ENCODE measurements at places on chromosomes 6 and 20.

DNA sequence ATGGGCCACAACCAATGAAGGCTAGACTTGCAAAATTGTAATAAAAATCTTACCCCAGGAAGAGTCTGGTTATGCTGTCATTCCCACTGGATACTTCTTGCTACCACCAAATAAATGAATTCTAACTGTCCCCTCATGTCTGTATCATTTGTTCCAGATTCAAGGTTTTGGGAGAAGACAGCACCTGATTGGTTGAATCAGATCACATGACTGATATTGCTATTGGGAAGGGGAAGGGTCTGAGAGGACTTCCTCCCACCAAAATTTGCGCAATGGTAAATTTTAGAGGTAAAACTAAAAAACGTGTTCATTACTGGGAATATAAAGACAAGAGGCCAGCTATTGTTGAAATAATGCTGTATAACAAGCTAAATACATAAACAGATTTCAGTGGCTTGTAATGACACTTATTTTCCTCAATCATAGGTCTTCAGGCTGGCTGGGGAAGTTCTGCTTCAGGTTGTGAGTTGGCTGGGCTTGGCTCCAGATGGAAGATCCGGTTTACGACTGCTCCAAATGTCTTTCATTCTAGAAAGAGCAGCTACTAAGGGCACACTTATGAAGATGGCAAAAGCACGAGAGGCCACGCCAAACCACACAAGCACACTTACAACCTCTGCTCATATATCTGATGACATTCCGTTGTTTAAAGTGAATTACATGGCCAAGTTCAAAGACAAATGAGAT is 27.1 kb upstream of the TASP1 start:
- DNase-seq: no peak

- peak; percentile 58 for DNase-seq
Observed at GRCh38 chr6:79413562-79414002, 123.6 kb downstream of the LCA5 start.

- DNase-seq: no peak
Observed at GRCh38 chr6:136526196-136526930, 23.9 kb downstream of the MAP7 start.

DNA sequence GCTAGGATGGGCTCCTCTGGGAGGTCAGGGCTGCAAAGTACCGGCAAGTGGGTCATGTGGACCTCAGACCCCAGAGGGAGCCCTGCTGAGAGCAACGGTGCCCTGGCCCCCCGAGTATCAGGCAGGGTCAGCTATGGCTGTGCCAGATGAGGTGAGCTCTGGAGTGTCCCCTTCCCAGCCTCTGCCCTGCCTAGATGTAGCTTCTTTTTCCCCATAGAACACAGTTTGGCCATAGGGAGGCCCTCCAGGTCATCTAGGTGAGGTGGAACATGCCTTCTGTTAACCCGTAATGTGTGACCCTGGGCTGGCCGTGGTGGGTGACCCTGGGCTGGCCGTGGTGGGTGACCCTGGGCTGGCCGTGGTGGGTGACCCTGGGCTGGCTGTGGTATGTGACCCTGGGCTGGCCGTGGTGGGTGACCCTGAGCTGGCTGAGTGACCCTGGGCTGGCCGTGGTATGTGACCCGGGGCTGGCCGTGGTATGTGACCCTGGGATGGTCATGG is 21.2 kb upstream of the PCMTD2 start:
- no peak for DNase-seq

- no peak for DNase-seq
Observed at GRCh38 chr6:52641388-52641787, 29.5 kb upstream of the TMEM14A start.

DNA sequence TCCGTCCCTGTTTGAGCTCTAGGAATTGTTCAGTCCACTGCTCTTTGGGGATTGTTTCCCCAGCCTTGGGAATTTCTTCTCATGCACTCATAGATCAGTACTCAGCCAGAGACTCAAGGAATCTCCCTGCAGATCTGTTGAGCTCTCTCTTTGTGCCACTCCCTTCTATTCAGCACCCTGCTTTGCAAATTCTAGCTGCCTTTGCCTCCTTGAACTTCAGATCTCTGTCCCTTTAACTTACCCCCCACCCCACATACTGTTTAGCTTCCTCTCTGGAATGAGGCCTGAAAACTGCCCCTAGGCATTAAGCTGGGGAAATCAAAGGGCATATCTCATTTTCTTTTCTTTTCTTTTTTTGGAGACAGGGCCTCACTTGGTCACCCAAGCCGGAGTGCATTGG is 30.5 kb downstream of the QRSL1 start:
- DNase-seq: no peak

- no peak for DNase-seq
Observed at GRCh38 chr20:52118016-52118623, 73.5 kb downstream of the ZFP64 start.

GRCh38 chr6:85236636-85237035 is 213.2 kb upstream of the NT5E start:
- no peak for DNase-seq

DNA sequence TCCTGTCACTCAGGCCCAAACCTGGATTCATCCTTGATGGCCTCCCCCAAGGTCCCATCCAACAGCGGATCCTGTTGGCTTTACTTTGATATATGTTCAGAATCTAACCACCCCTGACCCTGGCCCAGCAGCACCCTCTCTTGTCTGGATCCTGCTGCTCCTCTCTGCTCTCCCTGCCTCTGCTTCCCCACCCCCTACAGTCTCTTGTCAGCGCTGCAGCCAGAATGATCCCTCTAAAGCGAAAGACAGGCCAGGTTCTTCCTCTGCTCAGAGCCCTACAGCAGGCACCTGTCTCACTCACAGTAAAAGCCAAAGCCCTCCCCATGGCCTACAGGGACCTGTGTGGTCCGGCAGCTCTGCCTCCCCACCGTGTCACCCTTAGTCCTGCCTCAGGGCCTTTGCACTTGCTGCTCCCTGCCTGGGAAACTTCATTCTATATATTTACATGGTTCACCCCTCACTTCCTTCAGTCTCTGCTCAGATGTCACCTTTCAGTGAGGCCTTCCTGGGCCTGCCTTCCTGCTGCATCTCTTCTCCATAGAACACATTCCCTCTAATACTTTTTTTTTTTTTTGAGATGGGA is 37.4 kb upstream of the KCNB1 start:
- no peak for DNase-seq

DNA sequence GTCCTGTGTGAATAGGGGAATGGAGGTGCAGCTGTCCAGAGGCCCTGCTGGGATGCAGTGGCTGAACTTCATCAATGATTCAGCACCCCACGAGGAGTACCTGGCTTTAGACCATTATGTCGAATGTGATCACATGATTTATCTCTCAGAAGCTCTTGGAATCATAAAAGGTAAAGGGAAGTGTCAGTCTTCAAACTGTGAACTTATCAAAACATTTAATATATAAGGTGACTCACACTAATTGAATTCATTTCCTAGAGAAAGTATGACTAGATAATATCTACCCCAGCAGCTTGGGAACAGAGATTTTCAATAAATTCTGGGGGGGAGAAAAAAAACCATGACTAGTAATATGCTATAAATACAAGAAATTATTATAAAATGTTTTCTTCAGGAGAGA is 29.5 kb downstream of the ALDH8A1 start:
- no peak for DNase-seq

DNA sequence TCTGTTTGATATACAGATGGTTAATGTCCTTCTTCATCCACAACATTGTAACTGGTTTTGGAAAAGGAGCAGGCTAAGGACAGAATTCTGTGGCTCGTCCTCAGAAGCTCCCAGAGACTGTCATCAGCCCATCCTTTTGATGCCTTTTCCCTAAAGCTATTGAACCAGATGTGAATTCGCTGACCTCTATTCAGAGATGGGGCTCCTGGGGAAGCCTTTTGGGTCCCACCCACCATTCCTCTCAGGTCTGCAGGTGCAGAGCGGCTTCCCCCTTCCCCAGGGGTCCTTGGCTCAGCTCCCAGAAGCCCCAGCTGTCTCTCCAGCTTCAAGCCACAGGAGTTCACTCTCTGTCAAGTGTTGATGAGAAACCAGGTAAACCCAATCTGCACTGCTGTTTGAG is 191.7 kb downstream of the SMOC2 start:
- no peak for DNase-seq

DNA sequence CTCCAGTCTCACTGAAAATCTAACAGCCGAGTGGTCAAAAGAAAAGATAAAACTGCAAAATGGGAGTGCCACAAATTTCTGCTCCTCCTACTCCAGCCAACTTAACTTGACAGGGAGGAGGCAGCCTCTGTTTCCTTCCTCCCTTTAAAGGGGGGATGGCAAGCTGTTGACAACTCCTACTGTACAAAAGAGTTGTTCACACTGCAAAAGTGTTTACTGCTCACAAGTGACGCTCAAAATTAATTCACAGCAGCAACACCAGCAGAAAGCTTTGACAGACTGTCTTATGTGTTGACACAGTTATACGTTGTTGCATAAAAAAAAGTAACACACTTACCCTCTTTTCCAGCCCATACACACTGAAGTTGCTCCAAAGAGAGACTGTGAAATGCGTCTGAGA is 169.8 kb downstream of the BACH2 start:
- no peak for DNase-seq

DNA sequence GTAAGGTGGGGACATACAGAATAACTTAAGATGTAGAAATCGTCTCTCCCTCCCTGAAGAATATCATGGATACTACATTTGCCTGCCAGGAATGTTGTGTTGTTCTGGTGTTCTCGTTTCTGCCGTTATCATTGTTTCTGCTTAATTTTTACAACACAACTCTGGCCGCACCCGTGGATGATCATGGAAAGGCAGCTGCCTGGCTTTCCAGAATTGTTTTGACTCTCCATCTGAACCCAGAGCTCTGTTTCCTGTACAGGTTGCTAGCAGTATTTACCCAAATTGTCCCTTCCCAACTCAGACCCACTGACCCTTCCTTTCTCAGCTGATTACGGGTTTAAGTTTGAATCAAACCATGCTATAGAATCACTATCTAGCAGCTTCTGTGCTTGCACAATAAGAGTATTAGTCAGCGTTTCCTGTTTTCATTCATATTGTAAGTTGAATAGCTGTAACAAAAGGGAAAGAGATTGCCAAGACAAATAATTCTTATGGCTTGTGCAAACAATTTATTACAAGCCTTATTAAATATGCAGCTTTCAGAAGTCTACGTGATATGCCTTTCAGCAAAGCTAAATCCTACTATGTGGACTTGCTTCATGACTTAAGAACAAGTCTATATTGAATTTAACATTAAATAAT is 139.0 kb downstream of the MTHFD1L start:
- peak; percentile 80 for DNase-seq

DNA sequence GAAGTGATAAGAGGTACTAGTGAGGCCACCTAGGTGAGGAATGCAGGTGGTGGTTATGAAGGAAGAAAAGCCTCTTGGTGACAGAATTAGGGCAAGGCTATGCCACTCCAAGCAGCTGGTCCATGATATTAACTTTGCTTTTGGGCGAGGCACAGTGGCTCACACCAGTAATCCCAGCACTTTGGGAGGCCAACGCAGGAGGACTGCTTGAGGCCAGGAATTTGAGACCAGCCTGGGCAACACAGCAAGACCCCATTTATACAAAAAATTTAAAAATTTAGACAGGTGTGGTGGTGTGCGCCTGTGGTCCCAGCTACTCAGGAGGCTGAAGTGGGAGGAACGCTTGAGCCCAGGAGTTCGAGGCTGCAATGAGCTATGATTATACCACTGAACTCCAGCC is 56.1 kb downstream of the SERAC1 start:
- DNase-seq: no peak

DNA sequence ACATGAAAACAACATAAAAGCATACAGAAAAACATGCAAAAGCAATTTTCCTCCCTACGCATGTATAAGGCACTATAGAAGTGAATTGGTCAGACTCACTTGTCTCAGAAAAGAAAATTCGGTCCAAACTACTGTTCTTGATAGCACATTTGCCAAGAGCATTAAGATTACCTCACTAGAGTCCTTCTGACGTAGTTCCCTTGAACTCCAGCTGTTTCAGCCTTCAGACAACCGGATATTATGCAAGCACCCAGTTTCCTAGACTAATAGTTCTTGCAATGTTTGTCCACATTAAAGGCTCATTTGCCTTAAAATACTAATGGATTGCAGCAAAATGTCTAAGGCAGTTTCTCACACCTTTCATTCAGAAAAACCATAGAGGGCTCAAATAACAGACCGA is 2.5 kb upstream of the CASS4 start:
- no peak for DNase-seq

DNA sequence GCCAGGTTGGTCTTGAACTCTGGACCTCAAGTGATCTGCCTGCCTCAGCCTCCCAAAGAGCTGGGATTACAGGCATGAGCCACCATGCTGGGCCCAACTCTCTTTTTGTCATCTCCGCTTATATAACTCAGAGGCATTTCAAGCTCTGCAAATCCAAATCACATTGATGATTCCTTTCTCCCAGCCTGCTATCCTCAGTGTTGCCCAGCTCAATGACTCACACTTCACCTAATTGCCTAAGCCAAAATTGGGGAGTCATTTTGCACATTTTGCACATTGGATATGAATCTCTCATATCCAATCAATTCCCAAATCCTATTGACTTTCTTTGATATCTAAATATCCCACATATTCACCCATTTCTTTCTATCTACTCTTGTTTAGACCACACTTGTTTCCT is 3.9 kb downstream of the UTRN start:
- no peak for DNase-seq

- no peak for DNase-seq
Observed at GRCh38 chr6:150632785-150633485, 33.2 kb downstream of the PLEKHG1 start.

- DNase-seq: no peak
Observed at GRCh38 chr6:170107606-170108222, 183.2 kb downstream of the DLL1 start.

DNA sequence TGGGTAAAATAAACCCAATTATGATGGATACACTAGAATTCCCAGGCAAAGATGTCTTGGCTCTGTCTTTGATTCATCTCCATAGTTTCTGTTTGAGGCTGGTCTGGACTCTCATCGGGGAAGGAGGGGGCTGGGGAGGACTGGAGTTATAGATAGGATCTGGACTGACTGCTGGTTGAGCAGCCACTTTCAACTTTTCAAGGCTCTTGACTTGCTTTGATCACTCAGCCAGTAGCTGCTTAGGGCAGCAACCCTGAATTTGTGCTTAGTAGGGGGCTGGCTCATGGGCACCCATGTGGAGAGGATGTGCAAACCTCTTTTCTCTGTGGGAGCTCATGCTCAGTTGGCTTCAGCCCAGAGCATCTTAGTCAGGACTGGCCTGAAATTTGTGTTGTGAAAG is 114.0 kb upstream of the NEDD9 start:
- no peak for DNase-seq

DNA sequence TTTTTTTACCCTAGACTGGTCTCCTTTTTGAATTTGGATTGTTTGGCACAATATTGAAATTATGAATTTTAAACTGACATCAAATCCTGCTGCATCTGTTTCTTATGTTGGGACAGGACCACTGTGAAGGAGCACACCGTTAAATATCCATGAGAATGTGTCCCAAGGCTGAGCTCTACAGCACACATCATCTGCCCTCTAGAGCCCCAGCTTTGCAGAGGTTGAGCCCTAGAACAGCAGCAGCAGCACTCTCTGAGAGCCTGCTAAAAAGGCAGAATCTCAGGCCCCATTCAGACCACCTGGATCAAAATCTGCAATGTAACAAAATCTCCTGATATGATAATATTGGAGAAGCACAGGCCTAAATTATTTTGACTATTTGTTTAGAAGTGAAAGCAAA is 192.1 kb upstream of the CCN2 start:
- DNase-seq: no peak

- DNase-seq: no peak
Observed at GRCh38 chr6:44926556-44926955, 401.6 kb upstream of the RUNX2 start.

Measured in fibroblast of skin of left biceps (primary cell).